ENCODE measurements at places on chromosomes 2 and 18.

- DNase-seq = no peak
Observed at GRCh38 chr2:172092716-172093415, 7.6 kb downstream of the DLX1 start.

DNA sequence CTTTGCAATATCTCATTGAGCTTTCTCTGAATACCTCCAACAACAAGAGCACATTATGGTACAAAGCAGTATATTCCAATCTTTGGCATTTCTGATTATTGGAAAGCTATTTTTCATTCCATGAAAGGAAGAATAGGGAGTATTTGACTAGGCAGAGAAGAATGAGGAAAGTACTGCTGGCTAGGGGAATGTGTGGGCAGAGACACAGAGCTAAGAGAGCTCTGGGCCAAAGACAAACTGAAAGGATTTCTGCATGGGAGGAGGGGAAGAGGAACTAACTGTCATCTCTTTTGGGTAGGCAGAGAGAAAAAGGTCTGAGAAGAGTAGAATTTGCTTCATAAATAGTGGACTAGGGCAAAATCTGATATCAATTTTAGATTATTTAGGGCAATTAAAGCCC lies 150.8 kb downstream of the CCDC85A start:
- peak; percentile 53 for DNase-seq

DNA sequence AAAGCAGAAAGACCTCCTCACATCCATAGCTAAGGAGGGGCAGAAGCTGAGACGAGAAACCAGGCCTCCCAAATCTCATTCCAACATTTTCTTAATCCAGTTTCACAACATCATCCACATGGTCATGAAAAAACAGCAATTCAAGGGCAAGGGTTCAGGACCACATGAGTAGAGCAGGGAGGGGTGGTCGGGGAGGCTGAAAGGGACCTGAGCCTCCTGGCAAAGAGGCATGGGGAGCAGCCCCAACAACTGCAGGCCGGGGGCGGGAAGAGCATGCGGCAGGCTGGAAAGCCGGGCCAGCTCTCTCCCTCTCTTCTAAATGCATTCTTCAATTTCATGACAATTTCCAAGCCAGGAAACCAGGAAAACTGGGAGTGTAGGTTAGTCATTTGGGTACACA lies 76.7 kb downstream of the DNMT3A start:
- no peak for DNase-seq

DNA sequence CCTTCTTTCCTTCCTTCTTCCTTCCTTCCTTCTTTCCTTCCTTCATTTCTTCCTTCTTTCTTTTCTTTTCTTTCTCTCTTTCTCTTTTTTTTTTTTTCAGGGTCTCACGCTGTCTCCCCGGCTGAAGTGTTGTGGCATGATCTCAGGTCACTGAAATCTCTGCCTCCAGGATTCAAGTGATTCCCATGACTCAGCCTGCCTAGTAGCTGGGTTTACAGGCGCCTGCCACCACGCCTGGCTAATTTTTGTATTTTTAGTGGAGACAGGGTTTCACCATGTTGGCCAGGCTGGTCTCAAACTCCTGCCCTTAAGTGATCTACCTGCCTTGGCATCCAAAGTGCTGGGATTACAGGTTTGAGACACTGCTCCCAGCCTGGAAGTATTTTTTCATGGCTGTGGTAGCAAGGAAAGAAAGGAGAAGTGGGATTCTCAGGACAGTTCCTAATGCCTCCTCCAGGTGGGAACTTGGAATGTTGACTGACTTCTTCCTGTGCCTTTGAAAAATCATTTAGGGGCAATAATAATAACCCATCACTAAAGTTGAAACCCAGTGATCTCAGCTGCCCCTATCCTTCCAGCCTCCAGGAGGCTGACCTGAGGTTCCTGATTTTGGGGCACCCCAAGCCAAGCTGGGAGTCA lies 89.3 kb upstream of the CELF4 start:
- DNase-seq = no peak

GRCh38 chr18:13014232-13014631 lies 23.1 kb downstream of the CEP192 start:
- no peak for DNase-seq

GRCh38 chr2:96489663-96490062 lies 15.5 kb downstream of the NEURL3 start:
- DNase-seq = no peak

GRCh38 chr2:37154785-37155184 lies 2.0 kb downstream of the EIF2AK2 start:
- no peak for DNase-seq

DNA sequence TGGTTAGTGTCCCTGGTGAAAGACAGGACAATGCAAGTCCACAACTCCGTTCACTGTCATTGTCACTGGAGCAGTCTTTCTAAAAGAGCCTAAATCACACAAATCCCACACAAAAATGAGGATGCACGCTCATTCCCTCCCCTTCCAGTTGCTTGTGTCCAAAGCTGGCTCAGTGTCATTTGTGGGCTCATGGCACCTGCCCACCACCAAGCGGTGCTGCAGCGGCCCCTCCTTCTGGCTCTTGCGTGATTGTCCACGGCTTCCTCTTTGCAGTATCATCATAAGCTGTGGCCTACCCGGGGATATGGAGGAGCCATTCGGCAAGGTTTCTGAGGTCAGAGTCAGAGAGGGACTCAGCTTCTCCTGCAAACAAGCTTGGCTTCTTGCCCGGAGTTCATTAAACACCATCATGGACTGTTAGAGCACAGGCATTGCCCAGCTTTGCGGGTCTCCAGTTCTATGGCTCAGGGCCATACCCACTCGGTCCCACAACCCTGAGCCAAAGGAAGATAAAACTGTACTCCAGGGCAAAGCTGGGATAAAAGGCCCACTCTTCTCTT lies 179.4 kb upstream of the AGAP1 start:
- DNase-seq = no peak

- DNase-seq = no peak
Observed at GRCh38 chr2:217791551-217791950, 211.2 kb downstream of the TNS1 start.

DNA sequence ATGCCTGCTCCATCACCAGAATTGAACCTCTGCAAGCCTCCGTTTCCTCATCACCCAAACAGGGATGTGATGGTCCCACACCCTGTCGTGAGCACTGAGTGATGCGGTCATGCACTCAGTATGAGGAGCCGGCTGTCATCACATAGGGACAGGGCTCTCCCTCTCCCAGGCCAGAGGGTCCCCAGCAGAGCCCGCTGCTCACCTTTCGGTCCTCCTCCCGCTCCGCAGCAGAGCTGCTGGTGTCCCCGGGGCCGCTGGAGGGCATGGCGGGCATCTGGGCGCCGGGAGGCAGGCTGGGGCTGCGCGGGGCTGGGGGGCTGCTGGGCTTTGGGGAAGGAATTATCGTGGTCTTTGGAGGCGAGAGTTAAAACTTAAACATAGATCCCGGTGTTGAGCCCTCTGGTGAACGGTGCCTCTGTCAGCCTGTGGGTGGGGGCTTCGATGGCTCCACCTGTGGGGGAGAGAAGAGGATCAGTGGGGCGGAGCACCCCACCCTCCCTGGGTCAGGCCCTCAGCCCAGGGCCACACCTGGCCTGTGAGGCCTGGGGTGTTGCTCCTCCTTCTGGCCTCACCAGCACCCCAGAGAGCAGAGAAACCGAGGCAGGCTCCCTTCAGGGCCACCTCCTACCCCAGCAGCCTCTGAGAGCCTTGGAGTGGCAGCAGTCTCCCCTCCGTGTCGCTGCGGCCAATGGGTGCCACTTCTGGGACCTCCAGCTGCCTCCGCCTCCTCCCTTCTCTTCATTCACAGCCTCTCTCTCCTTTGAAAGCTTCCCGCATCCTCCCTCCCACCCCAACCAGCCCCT lies 27.8 kb downstream of the DNMT3A start:
- no peak for DNase-seq
